CD4-positive, CD25-positive, alpha-beta regulatory T cell (primary cell): ENCODE measurements at places on chromosomes 7 and 10.
A peak's percentile ranks its signal among the peaks of the same experiment; 100 is the strongest.

- DNase-seq: no peak
These were observed 561.6 kb downstream of the TCERG1L start for GRCh38 chr10:130749911-130750310.

- DNase-seq: no peak
These were observed 78.3 kb downstream of the HTR7 start for GRCh38 chr10:90779548-90779947.

DNA sequence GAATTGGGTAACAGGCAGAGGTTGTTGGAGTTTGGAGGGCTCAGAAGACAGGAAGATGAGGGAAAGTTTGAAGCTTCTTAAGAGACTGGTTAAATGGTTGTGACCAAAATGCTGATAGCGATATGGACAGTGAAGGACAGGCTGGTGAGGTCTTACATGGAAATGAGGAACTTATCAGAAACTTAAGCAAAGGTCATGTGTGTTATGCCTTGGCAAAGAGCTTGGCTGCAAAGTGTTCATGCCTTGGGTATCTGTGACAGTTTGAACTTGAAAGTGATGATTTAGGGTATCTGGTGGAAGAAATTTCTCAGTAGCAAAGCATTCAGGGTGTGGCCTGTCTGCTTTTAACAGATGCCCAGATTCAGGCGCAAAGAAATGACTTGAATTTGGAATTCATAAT lies 64.5 kb upstream of the EEPD1 start:
- DNase-seq: no peak

GRCh38 chr10:15385552-15386455 lies 14.7 kb upstream of the FAM171A1 start:
- DNase-seq: no peak

DNA sequence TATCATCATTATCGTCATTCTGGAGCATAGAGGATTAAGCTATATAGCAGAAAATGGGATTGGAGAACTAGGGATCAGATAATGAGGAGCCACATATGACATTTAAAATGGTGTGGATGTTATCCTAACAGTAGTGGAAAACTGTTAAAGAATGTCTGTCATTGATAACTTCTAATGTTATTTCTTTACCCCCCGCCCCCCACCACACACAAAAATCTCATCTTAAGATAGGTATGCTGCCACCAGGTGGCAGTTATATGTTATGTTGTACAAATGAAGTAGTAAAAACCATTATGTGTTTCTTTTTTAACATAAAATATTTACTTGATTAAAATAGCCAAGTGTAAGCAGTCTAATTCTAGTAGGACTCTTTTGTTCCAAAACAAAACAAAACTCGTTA lies 13.0 kb downstream of the AKAP9 start:
- DNase-seq: peak; percentile 45

DNA sequence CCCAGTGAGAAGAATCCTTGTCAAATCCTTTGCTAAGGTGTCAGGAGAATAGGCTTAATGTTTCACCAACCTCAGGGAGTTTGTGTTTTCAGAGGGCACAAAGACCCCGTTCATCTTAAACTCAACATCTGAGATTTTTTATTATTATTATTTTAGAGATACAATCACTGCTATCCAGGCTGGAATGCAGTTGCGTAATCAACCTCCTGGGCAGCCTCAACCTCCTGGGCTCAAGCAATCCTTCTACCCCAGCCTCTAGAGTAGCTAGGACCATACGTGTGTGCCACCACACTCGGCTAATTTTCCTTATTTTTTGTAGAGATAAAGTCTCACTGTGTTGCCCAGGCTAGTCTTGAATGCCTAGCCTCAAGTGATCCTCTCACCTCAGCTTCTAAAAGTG lies 599.2 kb downstream of the KCNMA1 start:
- no peak for DNase-seq

- DNase-seq: no peak
These were observed 70.0 kb upstream of the INSYN2A start for GRCh38 chr10:127266431-127266830.

DNA sequence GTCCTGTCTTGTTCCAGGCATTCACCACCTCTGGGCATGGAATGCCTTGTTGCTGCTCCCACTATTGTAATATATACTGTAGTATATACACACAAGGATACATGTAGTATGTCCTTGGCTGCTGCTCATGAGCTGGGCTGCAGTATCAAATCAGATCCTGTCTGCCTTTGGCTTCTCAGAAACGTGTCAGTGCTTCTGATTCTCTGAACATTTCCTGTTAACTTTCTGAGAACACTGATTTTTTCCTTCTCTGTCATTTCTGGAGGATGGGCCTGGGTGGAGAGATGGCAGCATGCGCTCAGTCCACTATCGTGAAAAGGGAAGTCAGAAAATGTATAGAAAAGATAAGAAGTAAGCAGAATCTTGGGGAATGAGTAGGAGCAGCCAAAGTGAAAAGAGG lies 12.2 kb downstream of the SFTPA2 start:
- DNase-seq: no peak

DNA sequence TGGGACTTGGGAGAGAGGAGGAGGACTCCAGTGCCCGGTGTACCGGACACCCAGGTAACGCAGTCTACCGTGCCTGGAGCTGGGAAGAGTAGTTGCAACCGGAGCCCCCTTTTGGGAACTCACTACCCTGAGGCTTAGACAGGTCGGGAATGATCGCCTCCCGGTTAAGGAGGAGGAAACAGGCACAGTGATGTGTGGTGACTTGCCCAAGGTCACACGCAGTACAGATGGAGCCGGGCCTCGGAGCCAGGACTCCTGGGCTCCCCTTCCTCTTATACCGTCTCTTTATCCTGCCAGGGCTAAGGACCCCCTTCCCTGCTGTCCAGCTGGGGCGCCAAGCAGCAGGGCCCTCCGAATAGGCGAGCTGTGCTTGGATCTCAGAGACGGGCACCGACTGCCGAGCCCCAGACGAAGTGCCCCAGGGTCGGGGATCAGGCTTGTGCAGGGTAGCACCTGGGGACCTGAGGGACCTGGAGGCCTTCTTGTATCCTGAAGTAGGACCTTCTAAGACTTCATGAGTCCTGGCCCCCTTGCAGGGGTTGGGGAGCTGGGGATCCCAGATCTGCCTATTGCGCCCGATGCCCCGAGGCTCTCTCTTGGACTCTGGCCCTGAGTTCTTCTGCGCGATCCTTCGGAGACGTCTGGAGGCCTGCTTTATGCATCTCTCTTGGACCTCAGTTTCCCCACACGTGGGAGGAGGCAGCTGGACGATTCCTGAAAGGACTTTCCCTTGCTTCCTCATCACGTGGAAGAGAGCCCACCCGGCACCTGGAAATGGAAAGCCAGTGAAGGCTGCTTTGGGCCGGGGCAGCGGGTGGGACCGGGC lies 767 bp upstream of the CYP26A1 start:
- no peak for DNase-seq

DNA sequence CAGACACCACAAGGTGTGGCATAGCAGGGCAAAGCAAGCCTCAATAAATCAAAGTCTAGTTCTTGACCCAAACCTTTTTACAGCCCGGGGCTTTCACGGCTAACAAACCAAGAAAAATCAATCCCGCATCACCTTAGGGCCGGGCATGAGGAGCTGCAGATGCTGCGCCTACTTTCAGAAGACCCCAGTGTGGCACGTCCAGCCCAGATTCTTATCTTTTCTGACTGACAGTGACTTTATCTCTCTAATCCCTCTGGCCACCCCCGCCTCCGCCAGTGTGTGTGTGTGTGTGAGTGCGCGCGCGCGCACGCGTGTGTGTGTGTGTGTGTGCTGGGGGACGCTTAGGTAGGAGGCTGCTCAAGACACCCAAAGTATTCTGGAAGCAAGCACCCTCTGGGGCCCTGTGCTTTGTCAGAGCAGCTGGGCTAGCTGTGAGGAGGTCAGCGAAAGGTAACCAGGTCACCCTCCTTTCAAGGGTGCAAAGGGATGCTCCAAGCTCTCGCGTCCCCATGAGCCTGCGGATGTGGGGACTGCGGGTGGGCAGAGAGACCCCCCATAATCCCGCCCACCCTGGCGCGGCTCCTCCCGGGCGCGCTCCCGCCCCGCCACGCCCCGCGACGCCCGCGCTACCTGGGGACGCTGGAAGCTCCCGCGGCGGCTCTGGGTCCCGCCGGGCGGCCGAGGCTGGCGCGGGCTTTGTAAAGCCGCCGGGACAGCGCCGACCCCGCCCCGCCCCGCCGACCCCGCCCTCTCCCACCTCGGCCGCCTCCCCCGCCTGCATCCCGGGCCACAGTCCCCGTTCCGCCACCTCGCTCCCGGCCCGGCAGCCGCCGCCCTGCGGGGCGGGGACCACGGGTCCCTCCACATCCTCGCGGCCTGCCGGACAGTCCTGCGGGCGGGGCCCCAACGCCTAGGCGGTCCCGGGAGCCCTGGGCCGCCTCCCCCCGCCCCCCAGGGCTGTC lies 57.1 kb upstream of the RHOBTB1 start:
- no peak for DNase-seq

GRCh38 chr7:131735101-131735500 lies 178.7 kb upstream of the PODXL start:
- no peak for DNase-seq

DNA sequence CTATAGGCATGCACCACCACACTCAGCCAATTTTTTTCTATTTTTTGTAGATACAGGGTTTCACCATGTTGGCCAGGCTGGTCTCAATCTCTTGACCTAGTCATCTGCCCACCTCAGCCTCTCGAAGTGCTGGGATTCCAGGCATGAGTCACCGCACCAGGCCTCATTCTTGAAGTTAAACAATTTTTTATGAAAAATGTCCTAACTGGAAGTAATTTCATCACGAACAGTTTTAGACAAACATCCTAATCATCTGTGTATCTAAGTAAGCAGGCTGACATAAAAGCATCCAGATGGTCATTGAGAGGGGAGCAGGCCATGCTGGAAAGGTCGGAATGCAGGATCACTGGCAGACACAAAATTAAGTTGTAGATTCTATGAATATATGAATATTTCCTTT lies 269.1 kb downstream of the ZMYND11 start:
- DNase-seq: no peak

DNA sequence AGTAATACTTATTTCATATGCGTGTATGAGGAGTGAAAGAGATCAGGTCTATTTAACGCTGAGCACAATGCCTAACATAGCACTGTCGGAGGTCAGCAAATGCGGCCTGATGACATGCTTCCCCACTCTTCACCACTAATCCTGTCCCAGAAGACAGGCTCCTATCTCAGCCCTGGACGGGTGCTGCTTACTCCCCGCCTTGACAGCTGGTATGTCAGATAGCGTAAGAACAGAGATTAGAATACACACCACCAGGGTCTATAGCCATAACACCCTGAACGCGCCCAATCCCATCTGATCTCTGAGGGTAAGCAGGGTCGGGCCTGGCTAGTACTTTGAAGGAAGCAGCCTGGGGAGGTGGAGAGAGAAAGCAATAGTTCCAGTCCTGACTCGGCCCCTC lies 32.3 kb upstream of the TM9SF3 start:
- no peak for DNase-seq

DNA sequence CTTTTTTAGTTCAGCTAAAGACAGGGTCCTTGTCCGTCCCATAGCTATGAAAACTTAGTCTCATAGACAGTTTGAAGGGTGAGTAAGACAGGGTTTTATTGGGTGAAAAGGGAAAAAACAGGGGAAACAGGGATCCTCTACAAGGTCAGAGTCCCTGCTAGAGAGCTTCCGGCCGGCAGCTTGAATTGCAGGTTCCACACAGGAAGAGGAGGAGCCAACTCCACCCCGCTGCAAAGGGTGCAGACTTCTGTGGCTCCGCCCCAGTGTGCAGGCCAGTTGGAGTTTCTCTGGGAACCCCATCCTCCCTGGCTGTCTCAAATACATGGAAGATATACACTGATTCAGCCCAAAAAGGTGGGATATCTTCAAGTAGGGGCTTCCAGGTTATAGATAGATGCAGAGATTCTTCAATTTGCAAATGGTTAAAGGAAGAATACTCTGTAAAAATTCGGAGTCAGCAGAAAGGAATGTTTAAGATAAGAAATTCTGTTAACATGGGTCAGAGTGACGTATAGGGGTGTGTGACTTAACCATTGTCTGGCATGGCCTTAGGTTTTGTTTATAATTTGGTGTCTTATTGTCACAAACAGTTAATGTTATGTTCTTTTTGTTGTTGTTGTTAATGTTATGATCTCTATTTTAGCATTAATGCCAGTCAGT lies 34.6 kb upstream of the HECW1 start:
- no peak for DNase-seq

DNA sequence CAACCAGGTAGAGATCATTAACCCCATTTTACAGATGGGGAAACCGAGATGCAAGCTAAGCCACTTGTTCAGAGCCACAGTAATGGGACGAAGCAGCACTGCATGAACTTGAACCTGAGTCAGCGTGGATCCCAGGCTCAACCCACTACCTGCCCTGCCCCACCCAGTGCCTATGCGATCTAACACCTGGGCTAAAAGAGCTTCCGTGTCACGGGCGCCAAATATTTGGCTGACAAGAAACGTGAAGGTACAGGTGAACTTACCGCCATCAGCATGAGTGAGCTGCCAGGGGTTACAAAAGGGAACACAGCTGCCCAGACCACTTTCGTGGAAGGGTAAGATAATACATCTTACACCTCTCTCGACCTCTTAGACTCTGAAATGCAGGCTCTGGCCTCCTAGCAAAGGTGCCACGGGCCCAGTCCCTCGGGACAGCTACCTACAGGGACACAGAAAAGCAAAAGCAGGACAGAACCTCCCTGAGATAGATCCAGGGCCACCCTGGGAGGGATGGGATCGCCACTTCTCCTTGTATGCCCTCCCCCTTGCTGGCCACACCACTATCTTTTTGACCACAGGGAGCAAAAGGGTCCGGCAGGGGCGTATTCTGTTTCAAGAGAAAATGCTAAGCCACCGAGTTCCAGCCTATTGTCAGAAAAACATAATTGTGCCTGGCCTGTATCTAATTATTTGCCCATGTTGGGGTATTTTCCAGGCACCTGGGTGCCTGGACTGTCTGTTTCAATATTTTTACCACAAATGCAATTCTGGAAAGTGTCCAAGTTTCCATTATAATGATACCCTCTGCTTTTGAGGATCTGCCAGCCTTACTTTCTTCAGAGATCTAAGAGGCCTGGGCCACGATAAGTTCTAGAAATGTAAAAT lies 6.4 kb downstream of the CHST15 start:
- no peak for DNase-seq

- no peak for DNase-seq
These were observed 90.9 kb downstream of the MTERF1 start for GRCh38 chr7:91789558-91789957.

DNA sequence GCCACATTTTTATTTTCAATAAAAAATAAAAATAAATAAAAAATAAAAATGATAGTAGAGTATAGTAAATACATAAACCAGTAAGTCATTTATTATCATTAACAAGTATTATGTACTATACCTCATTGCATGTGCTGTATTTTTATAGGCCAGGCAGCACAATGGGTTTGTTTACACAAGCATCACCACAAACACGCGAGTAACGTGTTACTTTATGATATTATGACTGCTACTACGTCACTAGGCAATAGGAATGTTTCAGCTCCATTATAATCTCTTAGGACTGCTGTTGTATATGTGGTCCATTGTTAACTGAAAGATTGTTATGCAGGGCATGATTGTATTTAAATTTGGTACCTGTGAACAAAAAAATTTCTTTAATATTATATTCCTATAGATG lies 20.8 kb upstream of the SDHAF3 start:
- DNase-seq: no peak

GRCh38 chr10:29210266-29210868 lies 78.5 kb upstream of the LYZL1 start:
- no peak for DNase-seq

GRCh38 chr10:102195296-102195870 lies 30.7 kb upstream of the ELOVL3 start:
- DNase-seq: no peak

- DNase-seq: no peak
These were observed 148.3 kb upstream of the PHYHIPL start for GRCh38 chr10:59027975-59028655.

- DNase-seq: no peak
These were observed 120.8 kb upstream of the RET start for GRCh38 chr10:42956045-42956444.
